Muscle of leg (tissue), 16 donors: ENCODE measurements at places on chromosomes 1 and 21. TPM values are rescaled to one million over a fixed set of nuclear protein-coding genes. Genes with fewer than 3 reads are reported as not detected.

Gene OR6Y1
- not detected for polyA plus RNA-seq

Gene FCRLB
- 0.52 TPM for polyA plus RNA-seq

Gene MMEL1
- polyA plus RNA-seq, result 1.1 TPM

Gene MX2
- 1.3 TPM for polyA plus RNA-seq

Gene WLS
- 73.0 TPM for polyA plus RNA-seq

Gene MYOC
- 4.9 TPM for polyA plus RNA-seq

Gene ATAD3C
- 0.35 TPM for polyA plus RNA-seq

Gene PLA2G2F
- polyA plus RNA-seq, result not detected

DNA sequence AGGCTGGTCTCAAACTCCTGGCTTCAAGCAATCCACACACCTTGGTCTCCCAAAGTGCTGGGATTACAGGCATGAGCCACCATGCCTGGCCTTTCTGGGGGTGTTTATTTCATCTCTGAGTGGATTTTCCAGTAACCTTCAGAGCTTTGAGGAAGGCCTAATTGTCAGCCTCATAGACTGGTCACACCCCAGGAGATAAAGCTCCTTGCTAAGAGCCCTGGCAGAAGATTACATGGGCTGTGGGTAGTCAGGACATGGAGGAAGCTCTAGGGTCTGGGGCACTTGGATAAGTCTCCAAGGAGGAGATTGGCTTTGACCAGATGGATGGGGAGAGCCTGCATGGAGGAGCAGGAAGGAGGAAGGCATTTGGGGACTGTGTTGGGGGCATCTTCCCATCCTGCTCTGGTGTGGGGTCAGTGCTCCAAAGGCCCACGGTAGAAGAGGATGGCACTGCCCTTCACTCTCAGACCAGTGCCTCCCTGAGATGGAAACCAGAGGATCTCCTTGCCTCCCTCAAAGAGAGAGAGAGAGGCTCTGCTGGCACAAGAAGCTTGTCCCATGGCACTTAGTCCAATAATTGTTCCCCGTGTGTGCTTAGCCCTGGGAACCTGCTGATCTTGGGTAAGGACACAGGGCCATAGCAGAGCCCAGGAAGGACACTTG lies 14.7 kb upstream of the GSTM4 start:
- H3K4me3 ChIP-seq, result no peak overlapping the region
- H3K36me3 ChIP-seq, result no peaks in the 10 kb centered on the region
- peaks cover 11% of the 10 kb centered on the region for H3K4me1 ChIP-seq

DNA sequence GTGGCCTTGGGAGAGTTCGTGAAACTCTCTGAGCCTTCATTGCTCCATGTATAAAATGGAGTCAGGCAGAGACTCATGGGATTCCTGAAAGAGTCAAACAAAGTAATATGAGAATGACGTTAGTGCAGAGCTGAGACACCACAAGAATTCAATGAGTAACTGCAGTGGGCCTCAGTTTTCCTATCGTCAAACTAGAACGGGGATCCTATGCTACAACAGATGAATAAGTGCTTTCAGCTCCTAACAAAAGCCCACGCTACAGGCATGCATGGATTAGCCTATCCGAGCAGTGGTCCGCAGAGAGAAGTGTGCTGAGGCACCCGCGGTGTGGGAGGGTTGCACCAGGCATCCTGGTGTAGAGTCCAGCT lies 124.7 kb downstream of the SYF2 start:
- no peak for DNase-seq
- H3K4me1 ChIP-seq, result peaks cover 38% of the 10 kb centered on the region
- H3K27me3 ChIP-seq, result peaks cover 13% of the 10 kb centered on the region
- no peak overlapping the region for H3K27ac ChIP-seq
- no peak overlapping the region for H3K4me3 ChIP-seq

DNA sequence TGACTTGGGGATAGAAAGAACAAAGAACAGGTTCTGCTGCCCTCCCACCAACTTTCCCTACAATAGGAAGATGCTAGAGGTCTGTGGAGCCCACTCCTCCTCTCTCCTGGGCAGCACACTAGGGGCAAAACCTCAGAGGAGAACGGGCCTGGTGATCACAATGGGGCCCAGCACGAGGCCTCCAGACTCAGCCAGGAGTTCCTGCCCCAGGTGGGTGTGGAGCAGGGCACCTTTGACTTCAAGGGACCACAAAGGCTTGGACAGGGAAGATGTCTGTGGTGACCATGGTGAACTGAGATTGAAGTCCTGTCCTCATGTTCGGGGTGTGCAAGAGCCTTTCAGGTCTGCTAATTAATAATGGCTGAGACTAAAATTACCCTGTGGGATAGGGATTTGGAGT lies 88.8 kb downstream of the LAMC2 start:
- H3K27me3 ChIP-seq, result no peaks in the 10 kb centered on the region
- H3K4me3 ChIP-seq, result no peak overlapping the region
- no peak for DNase-seq
- H3K27ac ChIP-seq, result no peak overlapping the region
- no peaks in the 10 kb centered on the region for H3K36me3 ChIP-seq
- H3K4me1 ChIP-seq, result peaks cover 49% of the 10 kb centered on the region

GRCh38 chr21:30717105-30717504 lies 1.5 kb downstream of the KRTAP21-3 start:
- H3K27me3 ChIP-seq, result no peaks in the 10 kb centered on the region
- H3K4me3 ChIP-seq, result no peak overlapping the region
- no peaks in the 10 kb centered on the region for H3K4me1 ChIP-seq
- no peak for DNase-seq

- H3K27me3 ChIP-seq, result peaks cover 27% of the 10 kb centered on the region
- DNase-seq, result peak; percentile 99
- no peak overlapping the region for H3K27ac ChIP-seq
These were observed 100.5 kb upstream of the SOD1 start for GRCh38 chr21:31558962-31559367.

- peaks cover 15% of the 10 kb centered on the region for H3K4me1 ChIP-seq
- peaks cover 10% of the 10 kb centered on the region for H3K36me3 ChIP-seq
- peak overlapping the region; percentile 33 for H3K27ac ChIP-seq
- no peaks in the 10 kb centered on the region for H3K27me3 ChIP-seq
These were observed 89.0 kb downstream of the NFIA start for GRCh38 chr1:61171346-61171745.

GRCh38 chr1:167784876-167785550 lies 63.2 kb downstream of the MPZL1 start:
- no peaks in the 10 kb centered on the region for H3K4me1 ChIP-seq
- no peak for DNase-seq
- no peak overlapping the region for H3K4me3 ChIP-seq
- peaks cover 14% of the 10 kb centered on the region for H3K36me3 ChIP-seq
- H3K27me3 ChIP-seq, result no peaks in the 10 kb centered on the region
- H3K27ac ChIP-seq, result no peak overlapping the region

DNA sequence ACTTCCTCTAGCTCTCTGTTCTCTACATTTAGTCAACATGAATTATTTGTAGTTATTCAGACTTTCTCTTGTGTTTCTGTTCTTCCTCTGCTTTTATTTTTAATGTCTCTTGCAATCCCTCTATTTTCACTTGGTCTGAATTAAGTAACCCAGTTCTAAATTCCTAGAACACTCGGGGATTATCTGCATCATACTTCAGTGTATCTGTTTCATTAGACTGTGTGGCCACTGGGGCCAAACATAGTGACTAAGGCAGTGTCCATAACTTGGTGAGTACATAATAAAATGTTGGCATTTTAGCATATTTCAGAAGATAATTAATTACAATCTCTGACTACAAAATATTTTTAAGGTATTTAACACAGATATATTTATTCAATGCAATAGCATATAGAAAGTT lies 1087.2 kb upstream of the B3GALT2 start:
- no peaks in the 10 kb centered on the region for H3K36me3 ChIP-seq
- DNase-seq, result peak; percentile 2

- no peak for DNase-seq
- H3K27me3 ChIP-seq, result no peaks in the 10 kb centered on the region
- no peaks in the 10 kb centered on the region for H3K4me1 ChIP-seq
These were observed 53.0 kb downstream of the VANGL1 start for GRCh38 chr1:115694805-115695204.

DNA sequence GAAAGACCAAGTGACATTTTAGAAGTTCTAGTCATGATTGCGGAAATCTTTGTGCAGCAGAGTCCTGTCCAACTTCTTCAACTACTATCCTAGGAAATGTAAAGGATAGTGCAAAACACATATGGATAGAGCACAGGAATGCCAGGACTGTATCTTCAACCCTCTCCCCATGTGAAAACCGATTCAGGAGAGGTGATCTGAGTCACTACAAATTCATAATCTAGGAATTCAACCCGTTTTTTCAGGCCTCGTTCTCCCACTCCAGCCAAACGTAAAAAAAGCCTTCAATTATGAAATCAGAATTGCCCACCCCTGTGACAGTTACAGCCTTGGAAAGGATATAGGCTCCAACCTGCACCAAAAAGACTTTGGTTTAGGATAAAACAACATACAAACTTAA lies 52.9 kb upstream of the RGS1 start:
- H3K36me3 ChIP-seq, result no peaks in the 10 kb centered on the region
- H3K27me3 ChIP-seq, result no peaks in the 10 kb centered on the region
- no peak overlapping the region for H3K4me3 ChIP-seq
- no peak for DNase-seq

DNA sequence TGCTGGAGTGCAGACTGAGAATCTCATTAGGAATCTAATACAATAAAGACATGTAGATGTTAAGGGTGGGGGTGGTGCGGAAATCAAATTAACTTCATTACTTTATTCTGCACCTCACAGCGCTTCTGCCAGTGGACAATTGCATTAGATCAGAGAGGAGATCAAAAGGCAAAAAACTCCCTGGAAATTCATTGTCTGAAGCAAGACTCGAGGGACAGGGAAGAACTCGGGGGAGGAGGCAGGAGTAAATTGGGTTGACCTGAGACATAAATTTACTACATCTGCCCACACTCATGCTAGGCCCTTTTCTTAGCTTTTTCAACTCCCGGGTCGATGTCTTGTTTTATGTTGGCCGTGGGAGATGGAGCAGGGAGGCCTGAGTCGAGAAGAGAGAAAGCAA lies 315.4 kb downstream of the SPATA17 start:
- no peak for DNase-seq
- no peaks in the 10 kb centered on the region for H3K4me1 ChIP-seq
- no peak overlapping the region for H3K27ac ChIP-seq
- H3K4me3 ChIP-seq, result no peak overlapping the region
- H3K27me3 ChIP-seq, result no peaks in the 10 kb centered on the region
- no peaks in the 10 kb centered on the region for H3K36me3 ChIP-seq

DNA sequence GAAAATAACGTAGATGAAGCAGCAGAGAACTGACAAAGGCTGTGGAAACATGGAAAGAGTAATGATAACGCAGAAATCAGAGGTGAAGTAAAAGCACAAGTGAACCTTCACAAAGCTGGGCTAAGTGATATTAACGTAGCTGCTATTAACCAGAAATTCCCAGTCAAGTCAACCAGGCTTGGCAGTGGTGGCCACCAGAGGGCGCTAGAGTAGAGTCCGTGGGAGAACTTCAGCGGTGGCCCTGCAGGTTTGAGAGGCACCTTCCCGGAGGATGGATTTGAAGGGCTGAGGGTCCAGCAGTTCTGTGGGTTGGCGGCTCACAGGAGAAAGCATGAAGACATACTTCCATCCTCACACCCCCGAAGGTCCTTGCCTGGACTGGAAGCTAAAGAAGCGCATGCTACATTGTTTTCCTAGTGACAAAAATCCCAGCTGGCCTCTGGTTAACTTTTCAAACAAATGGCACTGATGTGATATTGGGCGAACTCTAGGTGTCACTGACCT lies 81.7 kb upstream of the ZNF648 start:
- H3K4me3 ChIP-seq, result no peak overlapping the region
- no peaks in the 10 kb centered on the region for H3K36me3 ChIP-seq
- H3K27me3 ChIP-seq, result no peaks in the 10 kb centered on the region
- H3K4me1 ChIP-seq, result peaks cover 29% of the 10 kb centered on the region
- DNase-seq, result peak; percentile 93
- peak overlapping the region; percentile 96 for H3K27ac ChIP-seq

GRCh38 chr21:34522284-34522683 lies 10.3 kb upstream of the KCNE1 start:
- H3K4me3 ChIP-seq, result no peak overlapping the region
- H3K27me3 ChIP-seq, result no peaks in the 10 kb centered on the region
- DNase-seq, result no peak
- peaks cover 50% of the 10 kb centered on the region for H3K36me3 ChIP-seq

DNA sequence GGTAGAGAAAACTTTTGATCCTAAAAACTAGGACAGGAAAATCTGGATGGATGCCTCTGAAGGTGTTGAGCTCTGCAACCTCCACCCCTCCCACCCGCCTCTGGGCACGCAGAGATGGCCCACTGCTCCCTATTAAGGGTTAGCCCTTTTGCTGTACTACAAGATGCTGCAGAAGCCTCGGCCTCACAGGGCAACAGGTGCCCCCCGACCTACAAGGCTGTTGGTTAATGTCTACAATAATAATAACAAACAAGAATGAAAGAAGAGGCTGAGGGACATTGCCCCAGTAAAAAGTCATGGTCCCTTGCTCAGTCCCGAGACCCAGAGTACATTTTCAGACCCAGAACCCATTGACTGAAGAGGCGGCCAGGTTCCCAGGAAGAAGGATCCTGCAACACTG lies 7.5 kb upstream of the DESI2 start:
- H3K4me3 ChIP-seq, result no peak overlapping the region
- DNase-seq, result no peak

DNA sequence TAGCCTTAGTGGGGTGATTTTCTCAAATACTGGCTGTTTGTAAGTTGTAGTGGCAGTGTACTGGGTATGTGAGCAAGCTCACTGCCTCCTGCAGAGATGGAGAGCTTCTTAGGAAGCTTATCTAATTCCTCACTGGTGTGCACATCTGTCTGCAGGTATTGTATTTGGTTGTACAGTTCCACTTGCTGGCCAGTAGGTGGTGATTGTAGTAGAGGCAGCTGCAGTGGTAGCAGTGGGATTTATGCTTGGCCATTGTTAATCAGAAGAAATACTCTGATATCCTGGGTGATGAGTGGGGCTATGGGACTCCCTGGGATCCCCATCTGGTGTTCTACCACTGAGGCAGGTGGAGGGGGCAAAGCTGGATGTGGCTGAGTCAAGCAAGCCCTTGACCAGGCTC lies 276.1 kb upstream of the SPAG17 start:
- no peaks in the 10 kb centered on the region for H3K4me1 ChIP-seq
- H3K27me3 ChIP-seq, result no peaks in the 10 kb centered on the region
- no peak overlapping the region for H3K27ac ChIP-seq
- no peaks in the 10 kb centered on the region for H3K36me3 ChIP-seq
- DNase-seq, result no peak

- no peaks in the 10 kb centered on the region for H3K27me3 ChIP-seq
- no peak overlapping the region for H3K27ac ChIP-seq
- H3K4me3 ChIP-seq, result no peak overlapping the region
- no peaks in the 10 kb centered on the region for H3K36me3 ChIP-seq
These were observed 164.2 kb downstream of the CACNA1E start for GRCh38 chr1:181647314-181648035.

- peak; percentile 5 for DNase-seq
- no peaks in the 10 kb centered on the region for H3K27me3 ChIP-seq
- no peak overlapping the region for H3K4me3 ChIP-seq
- no peak overlapping the region for H3K27ac ChIP-seq
- H3K4me1 ChIP-seq, result peaks cover 7% of the 10 kb centered on the region
These were observed 43.9 kb upstream of the TACSTD2 start for GRCh38 chr1:58620926-58621325.

- H3K4me3 ChIP-seq, result no peak overlapping the region
- H3K27me3 ChIP-seq, result no peaks in the 10 kb centered on the region
- H3K27ac ChIP-seq, result no peak overlapping the region
These were observed 54.0 kb downstream of the ALG14 start for GRCh38 chr1:95018602-95019369.
